Common myeloid progenitor, CD34-positive (primary cell): ENCODE measurements at places on chromosomes 7 and 10.

- H3K36me3 ChIP-seq = no peaks in the 10 kb centered on the region
- no peaks in the 10 kb centered on the region for H3K27me3 ChIP-seq
- no peak overlapping the region for H3K27ac ChIP-seq
- no peak overlapping the region for H3K4me3 ChIP-seq
- DNase-seq = no peak
- H3K4me1 ChIP-seq = peaks cover 19% of the 10 kb centered on the region
These were observed 24.2 kb downstream of the SORBS1 start for GRCh38 chr10:95536894-95537541.

GRCh38 chr7:40437936-40438634, 303.3 kb downstream of the SUGCT start:
- no peaks in the 10 kb centered on the region for H3K4me1 ChIP-seq
- H3K27ac ChIP-seq = no peak overlapping the region
- no peaks in the 10 kb centered on the region for H3K27me3 ChIP-seq
- no peak for DNase-seq
- no peaks in the 10 kb centered on the region for H3K36me3 ChIP-seq

- H3K27ac ChIP-seq = no peak overlapping the region
- H3K36me3 ChIP-seq = no peaks in the 10 kb centered on the region
- H3K4me3 ChIP-seq = no peak overlapping the region
- no peaks in the 10 kb centered on the region for H3K4me1 ChIP-seq
- no peak for DNase-seq
These were observed 36.3 kb downstream of the CSTF2T start for GRCh38 chr10:51663086-51663485.

DNA sequence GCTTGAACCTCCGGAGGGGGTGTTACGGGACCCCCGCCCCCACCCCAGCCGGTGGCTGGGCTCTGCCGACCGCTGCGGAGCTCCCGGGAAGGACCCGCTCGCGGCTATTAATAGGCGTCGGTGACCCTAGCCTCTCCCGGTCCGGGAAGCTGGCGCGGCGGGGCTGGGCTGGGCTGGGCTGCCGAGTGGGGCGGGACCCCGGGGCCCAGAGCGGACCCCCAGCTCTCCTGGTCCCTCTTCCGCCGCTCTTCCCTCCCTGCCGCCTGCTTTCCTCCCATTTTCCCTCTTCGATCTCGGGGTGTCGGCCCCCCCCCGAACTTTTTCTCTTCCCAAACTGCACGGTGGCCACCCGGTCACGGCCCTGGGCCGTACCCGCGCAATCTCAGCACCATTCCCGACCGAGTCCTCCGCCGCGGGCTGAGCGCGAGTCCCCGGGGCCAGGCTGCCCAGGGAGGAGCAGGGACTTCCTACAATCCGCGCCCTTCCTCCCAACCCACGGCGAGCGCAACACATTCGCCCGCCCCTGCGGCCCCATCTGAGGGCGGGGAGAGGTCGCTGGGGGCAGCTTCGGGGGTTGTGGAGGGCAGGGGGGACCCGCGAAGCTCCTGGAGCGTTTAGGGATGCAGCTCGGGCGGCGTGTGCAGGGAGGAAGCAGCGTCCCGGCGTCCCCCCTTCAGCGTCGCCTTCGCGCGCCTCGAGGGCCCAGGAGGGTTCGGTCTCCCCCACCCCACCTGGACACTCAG, 3.1 kb upstream of the ELFN1 start:
- H3K4me1 ChIP-seq = peaks cover 27% of the 10 kb centered on the region
- H3K4me3 ChIP-seq = peak overlapping the region; percentile 19
- no peaks in the 10 kb centered on the region for H3K36me3 ChIP-seq

DNA sequence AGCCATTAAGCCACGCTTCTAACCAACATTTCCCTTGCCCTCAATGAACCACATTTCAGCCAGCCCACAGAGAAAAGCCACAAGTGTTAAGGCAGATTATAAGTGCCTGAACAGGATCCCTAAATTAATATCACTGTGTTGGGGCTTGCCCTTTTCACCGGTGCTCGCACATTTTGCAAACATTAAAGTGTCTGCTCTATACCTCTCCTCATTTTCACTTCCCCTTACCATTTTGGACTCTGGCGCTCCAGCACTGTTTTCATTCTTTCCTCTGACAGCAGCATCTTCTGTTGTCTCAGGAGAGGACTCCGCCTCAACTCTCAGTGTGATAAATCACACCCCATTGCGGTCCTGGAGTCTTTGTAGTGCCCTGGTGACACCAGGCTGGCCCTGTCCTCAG, 274.2 kb downstream of the BAMBI start:
- H3K27ac ChIP-seq = no peak overlapping the region
- no peak overlapping the region for H3K4me3 ChIP-seq
- no peak for DNase-seq

DNA sequence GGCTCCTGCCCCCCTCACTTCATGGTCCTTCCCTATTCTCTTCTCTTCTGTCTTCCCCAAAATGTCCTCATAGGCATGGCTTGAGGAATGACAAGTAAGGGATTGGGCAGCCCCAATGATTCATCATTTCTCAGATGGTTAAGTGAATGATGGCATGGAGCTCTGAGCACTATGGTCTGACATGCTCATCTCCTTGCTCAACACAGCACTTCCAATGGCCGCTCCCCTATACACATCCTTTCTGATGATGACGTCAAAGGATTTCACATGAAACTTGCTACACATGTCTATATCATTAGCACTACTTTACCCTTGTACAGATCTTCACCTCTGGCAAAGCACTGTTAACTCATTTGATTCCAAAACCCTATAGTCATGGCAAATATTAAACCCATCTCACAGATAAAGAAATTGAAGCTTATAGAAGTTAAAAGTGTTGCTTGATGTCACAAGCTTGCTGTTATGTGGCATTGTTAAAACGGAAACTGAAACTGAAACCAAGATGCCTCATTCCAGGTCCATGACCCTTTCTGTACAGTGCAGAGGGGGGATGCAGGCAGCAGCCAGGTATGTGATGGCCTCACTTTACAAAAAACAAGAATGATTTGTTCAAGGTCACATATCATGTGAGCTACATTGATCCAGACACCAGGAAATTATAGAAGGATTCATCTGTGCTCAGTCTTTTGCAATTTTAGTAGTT, 90.0 kb upstream of the PLXNA4 start:
- no peak overlapping the region for H3K4me3 ChIP-seq
- H3K27ac ChIP-seq = no peak overlapping the region
- H3K36me3 ChIP-seq = no peaks in the 10 kb centered on the region
- DNase-seq = peak; percentile 69
- H3K27me3 ChIP-seq = no peaks in the 10 kb centered on the region
- H3K4me1 ChIP-seq = peaks cover 10% of the 10 kb centered on the region

- H3K27ac ChIP-seq = no peak overlapping the region
- H3K27me3 ChIP-seq = no peaks in the 10 kb centered on the region
- H3K36me3 ChIP-seq = no peaks in the 10 kb centered on the region
- no peaks in the 10 kb centered on the region for H3K4me1 ChIP-seq
These were observed 266.6 kb downstream of the DNAJB9 start for GRCh38 chr7:108836256-108836655.

- H3K27ac ChIP-seq = no peak overlapping the region
- no peaks in the 10 kb centered on the region for H3K36me3 ChIP-seq
- H3K4me1 ChIP-seq = no peaks in the 10 kb centered on the region
- peak; percentile 51 for DNase-seq
- no peak overlapping the region for H3K4me3 ChIP-seq
These were observed 177.6 kb downstream of the PARD3 start for GRCh38 chr10:34637418-34637911.

- no peaks in the 10 kb centered on the region for H3K36me3 ChIP-seq
- H3K4me3 ChIP-seq = no peak overlapping the region
- H3K4me1 ChIP-seq = no peaks in the 10 kb centered on the region
- H3K27ac ChIP-seq = no peak overlapping the region
- DNase-seq = peak; percentile 19
- no peaks in the 10 kb centered on the region for H3K27me3 ChIP-seq
These were observed 93.3 kb upstream of the ELMO1 start for GRCh38 chr7:37541810-37542443.

DNA sequence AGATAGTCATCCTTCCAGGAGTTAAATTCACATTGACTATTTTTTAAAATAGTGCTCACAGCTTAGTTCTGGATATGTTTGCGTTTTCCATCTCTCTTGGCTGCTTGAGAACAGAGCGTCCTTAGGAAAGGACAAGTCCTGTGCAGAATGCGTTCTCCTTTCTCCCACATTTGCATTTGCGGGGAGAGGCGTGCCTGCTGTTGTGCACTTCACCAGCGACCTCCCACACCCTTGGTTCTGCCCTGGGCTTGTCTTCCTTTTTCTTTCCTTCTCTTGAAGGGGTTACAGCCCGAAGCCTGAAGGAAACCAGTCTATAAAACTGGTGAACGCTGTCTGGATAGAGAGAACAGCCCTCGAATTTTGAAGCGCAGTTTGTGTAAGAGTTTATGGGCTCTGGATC, 367.1 kb downstream of the DPP6 start:
- H3K27me3 ChIP-seq = no peaks in the 10 kb centered on the region
- H3K27ac ChIP-seq = no peak overlapping the region
- no peaks in the 10 kb centered on the region for H3K4me1 ChIP-seq
- no peak overlapping the region for H3K4me3 ChIP-seq
- DNase-seq = no peak

GRCh38 chr7:63968629-63969028, 30.0 kb upstream of the ZNF722 start:
- no peaks in the 10 kb centered on the region for H3K27me3 ChIP-seq
- no peaks in the 10 kb centered on the region for H3K4me1 ChIP-seq
- no peak overlapping the region for H3K27ac ChIP-seq
- no peak for DNase-seq
